ENCODE measurements at places on chromosomes 2 and 18.

- no peak for DNase-seq
Measured at GRCh38 chr2:174246944-174247381, 1.4 kb downstream of the OLA1 start.

DNA sequence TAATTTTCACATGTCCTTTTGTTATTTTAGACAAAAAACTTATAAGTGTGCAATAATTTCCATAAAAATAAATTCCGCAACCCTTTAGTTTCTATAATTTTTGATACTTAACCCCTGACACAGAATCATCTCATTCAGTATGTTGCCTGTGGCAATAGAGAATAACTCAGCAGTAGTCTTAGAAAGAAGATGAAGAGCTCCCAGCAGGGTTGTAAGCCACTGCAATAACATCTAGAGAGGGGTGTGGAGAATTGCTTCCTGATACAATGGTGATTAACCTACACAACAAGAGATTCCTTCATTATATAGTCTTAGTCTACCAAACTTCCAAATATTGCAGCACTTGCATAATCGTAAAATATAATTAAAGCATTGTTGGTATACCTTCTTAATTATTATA lies 118.9 kb downstream of the TMX3 start:
- DNase-seq: no peak

GRCh38 chr18:21391074-21391673 lies 149.1 kb downstream of the GREB1L start:
- peak; percentile 41 for DNase-seq

- no peak for DNase-seq
Measured at GRCh38 chr2:51791496-51791895, 759.6 kb upstream of the NRXN1 start.

DNA sequence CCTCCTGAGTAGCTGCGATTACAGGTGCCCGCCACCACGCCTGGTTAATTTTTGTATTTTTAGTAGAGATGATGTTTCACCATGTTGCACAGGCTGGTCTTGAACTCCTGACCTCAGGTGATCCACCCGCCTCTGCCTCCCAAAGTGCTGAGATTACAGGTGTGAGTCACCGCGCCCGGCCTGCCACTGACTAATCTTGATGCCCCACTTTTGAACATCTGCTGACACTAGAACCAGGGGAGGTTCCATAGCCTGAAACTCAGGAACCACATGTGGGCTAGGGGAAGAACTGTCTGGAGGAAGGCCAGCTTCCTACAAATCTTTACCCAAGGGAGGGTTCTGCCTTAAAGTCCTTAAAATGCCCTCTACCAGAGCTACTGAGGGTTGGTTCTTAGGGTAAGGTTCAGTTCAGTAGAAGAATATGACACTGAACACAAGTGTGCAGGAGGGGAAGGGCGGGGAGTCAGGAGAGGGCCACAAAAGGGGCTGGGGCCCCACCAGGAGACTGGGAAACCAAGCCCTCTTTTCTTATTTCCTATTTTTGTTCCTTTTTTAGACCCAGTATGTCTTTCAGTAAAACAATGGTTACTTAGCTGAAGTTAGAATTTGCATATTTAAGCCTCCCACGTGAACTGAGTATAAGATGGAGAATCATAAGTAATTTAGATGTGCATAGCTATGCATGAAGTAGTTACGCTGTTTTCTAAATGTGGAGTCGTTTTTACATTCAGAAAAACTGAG lies 6.3 kb upstream of the RAB31 start:
- DNase-seq: no peak

Data from AG10803 (cell line).